ENCODE measurements at places on chromosomes 12 and 14.

- peak; percentile 57 for DNase-seq
Measured at GRCh38 chr14:93269341-93270068, 62.4 kb downstream of the UBR7 start.

DNA sequence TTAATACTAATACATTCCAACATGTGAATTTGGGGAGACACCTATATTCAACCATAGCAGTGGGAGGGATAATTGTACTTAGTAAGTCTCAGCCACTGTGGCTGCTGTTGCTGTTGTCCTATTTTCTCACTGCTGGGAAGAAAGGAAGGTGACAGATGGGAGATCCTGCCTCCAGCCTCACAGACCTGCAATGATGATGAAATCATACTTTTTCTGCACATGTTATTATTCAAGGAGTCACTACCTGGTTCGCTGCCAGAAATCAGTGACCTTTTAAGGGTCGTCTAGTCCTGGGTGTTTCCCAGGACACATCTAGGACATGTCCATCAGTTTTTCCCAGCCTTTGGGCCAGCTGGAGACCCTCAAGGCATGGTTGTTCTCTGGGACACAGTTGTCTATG, 106.2 kb upstream of the RPH3A start:
- no peak for DNase-seq

DNA sequence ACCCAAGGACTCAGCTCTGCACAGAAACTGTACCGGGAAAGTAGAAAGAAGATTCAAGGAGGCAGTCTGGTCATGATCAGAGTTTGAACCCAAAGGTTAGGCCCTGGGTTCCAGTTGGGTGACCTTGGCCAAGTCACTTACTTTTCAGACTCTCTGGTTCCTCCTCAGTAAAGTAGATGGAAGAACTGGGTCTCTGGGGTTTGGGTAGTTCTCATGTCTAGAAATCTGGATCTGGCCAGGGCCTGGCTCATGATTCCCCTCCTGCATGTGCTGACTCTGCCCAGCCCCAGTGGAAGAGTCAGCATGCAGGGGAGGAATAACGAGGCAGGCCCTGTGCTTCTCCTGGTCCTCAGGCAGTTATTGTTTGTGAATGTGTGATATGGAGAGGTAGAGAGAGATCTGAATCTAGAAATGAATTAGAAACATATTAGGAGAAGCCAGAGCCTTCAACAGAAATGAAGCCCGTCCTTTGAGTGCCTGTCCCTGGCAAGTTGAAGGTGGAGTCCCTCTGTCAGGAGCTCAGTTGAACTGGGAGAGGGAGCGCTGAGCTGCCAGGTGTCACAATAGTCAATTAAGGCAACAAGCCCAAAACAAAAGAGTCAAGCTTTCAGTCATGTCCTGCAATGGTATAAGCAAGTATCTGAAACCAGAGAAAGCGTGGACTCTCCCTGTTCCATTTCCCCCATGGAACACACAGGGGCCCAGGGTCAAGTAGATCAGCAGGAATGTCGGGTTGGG, 131.3 kb upstream of the HIF1A start:
- DNase-seq: no peak

DNA sequence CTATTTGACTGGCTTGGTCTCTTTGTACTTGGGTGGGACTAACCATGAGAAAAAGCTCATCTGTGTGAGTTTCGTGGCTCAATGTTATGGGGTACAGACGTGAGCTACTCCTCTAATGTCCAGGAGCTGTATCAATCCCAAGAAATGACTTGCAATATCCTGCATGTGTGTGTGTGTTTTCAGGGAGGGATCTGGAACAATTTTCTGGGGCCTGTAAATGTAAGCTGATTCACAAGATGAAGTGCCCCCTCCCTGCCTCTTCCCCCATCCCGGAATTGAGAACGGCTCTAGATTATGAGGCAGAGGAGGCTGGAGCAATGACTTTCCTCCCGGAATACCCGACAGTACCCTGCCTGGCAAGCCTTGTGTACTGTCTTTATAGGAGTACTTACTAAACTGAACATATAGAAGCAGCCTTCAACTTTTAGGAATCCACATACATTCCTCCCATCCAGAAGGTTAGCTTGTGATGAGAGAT, 53.9 kb downstream of the TMX1 start:
- DNase-seq: peak; percentile 58

- DNase-seq: no peak
Measured at GRCh38 chr12:29676676-29677075, 107.1 kb downstream of the TMTC1 start.

DNA sequence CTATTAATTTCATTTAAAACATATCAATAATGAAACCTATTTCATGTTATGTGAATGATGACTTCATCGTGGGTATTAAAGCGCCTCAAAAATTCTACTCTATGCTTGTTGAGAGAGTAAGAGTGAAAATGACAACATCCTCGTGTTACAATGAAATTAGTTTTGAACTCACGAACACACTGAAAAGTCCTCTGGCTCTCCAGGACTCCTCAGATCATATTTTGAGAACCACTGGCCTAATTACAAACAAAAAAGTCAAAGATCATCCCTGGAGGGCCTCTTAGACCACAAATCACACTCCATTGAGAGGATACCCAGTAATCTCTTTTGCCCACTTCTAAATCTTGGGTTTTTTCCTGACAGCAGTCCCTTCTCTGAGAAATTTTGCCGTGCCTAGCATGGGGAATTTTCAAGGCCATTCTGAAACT, 19.1 kb downstream of the DAAM1 start:
- DNase-seq: no peak

- no peak for DNase-seq
Measured at GRCh38 chr12:18467620-18468245, 206.4 kb downstream of the PIK3C2G start.

- no peak for DNase-seq
Measured at GRCh38 chr14:103737432-103738045, 21.9 kb downstream of the ZFYVE21 start.

DNA sequence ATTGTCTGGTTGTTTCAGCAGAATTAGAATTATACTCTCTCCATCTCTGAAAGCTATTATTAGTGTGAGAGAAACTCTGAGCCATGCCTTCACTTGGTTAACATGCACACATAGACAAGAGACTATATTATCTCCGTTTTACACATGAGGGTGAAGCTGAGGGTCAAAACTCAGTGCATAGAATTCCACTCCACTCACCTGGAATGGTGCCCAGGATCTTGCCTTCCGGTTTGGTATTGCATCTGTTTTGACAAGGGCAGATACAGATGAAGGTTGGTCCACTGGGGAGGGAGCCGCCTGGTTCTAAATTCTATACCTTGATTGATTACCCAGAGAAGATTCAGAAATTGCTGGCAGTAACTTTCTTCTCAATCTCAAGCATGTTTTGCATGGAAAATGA, 149.5 kb upstream of the PELI2 start:
- DNase-seq: no peak

- no peak for DNase-seq
Measured at GRCh38 chr12:55705782-55706402, 1.8 kb downstream of the ITGA7 start.

DNA sequence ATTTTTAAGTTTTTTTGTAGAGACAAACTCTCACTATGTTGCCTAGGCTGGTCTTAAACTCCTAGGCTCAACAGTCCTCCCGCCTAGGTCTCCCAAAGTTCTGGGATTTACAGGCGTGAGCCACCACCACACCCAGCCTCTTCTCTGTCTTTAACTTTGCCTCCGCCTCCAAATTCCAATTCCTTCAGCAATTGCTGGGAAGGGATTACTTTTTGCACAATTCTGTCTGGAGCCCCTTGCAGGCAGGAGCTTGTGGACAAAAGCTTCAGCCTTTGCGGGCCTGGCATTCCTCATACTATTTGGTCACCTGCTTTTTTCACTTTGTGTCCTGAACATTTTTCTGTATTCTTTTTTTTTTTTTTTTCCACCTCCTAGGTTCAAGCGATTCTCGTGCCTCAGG, 26.0 kb downstream of the SH2B3 start:
- no peak for DNase-seq

- DNase-seq: no peak
Measured at GRCh38 chr14:83847102-83847501, 1682.8 kb upstream of the FLRT2 start.

DNA sequence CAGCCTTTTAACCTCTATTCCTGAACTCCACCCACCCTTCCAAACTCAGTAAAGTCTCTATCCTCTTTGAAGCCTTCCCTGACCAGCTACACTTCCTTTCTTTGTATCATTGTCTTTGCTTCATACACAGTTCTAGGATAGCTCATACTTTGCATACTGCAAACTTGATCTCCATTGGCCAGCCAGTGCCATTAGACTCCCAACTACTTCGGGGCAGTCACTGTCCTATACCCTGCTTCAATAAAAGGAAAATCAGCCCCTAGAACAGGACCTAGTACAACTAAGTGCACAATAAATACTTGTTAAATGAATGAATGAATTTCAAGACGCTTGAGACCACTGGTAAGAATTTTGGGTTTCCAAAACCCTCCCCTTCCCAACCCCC, 521 bp upstream of the PIP4K2C start:
- DNase-seq: no peak

- no peak for DNase-seq
Measured at GRCh38 chr14:39682582-39682981, 250.3 kb upstream of the FBXO33 start.

GRCh38 chr12:54352891-54353874, 11.1 kb downstream of the GPR84 start:
- DNase-seq: peak; percentile 81

GRCh38 chr12:124321556-124322270, 26.8 kb downstream of the RFLNA start:
- peak; percentile 46 for DNase-seq

DNA sequence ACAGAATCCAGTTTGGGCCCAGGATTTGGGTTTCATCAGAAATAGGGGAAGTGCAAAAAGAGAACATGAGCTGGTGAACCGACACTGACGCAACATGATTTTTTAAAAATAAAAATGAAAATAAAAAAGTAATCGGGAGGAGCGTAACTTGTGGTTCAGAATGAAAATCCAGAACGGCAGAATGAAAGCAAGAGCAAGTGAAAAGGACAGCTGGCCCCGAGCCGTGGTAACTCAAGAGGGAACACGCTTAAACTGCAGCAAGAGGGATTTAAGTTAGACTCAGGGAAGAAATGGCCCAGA, 1.6 kb downstream of the SLC6A12 start:
- DNase-seq: no peak

GRCh38 chr12:95371571-95371970, 102.4 kb upstream of the METAP2 start:
- DNase-seq: peak; percentile 16

GRCh38 chr14:99850709-99851108, 57.5 kb downstream of the EML1 start:
- no peak for DNase-seq

- no peak for DNase-seq
Measured at GRCh38 chr12:123076604-123077297, 74.1 kb downstream of the PITPNM2 start.

DNA sequence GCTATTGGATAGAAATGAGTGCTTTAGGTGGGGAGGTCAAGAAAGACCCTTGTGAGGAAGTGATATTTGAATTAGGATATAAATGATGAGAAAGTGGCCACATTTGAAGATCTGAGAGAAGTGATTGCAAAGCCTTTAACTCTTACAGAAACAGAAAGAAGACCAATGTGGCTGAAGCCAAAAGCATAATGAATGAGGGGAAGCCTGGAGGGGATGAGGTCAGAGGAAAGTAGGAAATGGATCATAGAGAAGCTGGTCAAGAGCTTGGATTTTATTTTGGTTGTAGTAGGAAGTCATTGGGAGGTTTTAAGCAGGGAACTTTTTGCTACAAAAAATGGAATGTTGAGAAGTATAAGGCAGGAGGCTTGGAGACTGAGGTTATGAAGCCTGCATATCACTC, 3.5 kb upstream of the GYS2 start:
- DNase-seq: no peak

DNA sequence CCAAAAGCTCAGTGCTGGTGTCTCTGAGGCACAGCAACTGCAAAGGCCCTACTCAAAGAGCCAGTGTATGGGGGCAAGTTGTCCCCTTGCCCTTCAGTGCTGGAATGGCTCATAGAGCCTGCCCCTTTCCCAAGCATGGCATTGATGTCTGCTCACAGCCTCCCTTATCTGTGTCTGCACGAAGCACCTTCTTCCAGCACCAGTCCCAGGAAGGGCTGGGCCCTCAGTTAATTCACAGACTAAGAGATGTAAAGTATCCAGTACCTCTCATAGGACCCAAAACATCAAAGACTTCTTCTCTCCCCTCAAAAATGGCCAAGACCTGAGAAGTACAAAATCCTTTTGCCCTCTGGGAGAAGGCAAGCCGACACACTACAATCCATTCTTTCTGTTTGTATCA, 1.6 kb upstream of the CMAS start:
- DNase-seq: no peak

- peak; percentile 99 for DNase-seq
Measured at GRCh38 chr12:65631621-65632111, 192.6 kb upstream of the HMGA2 start.

DNA sequence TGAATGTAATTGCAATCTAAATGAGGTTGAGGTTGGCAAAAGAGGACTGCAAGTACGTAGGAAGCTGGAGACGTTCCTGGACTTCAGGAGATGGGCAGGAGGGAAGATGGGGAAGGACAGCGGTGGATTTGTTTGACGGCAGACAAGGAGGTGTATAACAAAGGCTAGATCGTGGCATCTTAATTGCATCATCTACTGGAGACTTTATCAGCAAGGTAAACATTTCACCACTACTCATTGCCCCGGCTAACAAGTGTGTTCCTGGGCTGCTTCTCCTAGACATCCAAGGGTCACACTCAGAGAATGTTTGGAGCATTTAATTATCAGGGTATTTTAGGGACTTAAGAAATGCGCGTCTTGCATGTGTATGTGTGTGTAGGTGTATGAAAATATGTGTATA, 128.5 kb downstream of the KCNK10 start:
- no peak for DNase-seq

GRCh38 chr14:105857826-105858675, 331.7 kb downstream of the TMEM121 start:
- no peak for DNase-seq

DNA sequence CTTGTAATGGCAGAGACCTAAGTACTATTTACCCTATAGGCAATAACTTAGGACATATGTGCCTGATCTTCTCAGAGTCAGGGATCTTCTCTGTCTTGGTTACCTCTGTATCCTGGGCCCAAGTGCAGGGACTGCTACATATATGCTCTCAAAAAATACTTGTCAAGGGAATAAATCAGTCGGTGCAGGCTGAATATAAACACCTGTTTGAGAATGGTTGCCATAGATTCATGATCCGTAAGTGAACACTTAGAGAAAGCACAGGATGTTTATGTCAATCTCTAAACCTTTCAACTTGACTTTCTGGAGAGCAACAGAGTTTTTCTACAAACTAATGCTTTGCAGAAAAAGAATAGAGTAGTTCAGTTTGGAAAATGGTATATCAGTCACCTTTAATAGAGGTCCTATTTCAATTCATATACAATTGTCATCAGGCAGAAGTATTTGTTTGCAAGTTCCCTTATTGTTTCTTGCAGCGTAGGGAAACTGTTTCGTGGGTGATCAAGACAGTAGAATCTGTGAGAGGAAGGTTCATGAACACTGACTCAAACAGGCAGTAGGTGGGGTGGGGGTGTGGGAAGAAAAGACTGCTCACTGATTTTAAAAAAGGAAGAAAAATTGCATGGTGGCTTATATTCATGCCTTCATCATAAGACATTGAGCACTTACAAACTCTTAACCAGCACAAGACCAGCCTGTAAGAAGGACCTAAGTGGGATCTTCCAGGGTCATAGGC, 6.0 kb upstream of the UBE2N start:
- no peak for DNase-seq

Data from AG10803 (cell line).